ENCODE measurements at places on chromosomes 6 and 20.

DNA sequence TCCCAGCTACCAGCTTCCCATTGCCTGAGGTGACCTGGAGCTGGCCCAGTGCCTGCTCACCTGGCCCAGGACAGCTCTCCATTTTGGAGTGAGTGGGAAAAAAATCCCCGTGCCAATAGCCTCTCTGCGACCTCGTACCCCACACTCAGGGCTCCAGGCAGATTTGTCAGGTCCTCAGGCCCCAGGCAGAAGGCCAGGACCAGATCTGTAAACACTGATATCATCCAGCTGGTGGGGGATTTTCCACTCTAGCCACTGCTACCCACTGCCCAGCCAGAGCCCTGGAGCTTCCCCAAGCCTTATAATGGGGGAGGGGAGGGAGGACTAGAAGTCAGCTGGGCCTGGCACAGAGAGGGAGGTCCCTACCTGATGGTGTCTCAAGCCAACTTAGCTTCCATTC is 1.3 kb upstream of the PGC start:
- no peak for DNase-seq

GRCh38 chr20:32485770-32486478 is 99.2 kb downstream of the NOL4L start:
- no peak for DNase-seq

DNA sequence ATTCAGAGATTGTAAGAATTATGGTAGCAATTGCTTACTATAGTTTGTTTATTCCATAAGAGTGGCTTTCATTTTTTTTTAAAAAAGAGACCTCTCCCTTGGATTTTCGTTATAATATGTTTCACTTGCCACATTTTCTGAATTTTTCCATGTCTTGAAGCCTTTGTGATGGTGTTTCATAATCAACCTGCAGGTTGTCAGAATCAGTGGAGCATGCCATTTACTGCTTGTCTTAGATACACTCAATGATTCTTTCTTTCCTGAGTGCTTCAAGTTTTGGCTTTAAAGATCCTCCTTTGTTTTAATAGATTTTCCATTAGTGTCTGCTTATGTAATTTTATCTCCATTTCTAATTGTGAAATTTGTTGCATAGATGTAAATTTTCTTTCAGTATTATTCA is 31.2 kb downstream of the KCNQ5 start:
- DNase-seq = no peak

GRCh38 chr20:51488331-51488730 is 54.2 kb downstream of the NFATC2 start:
- no peak for DNase-seq

- DNase-seq = no peak
Observed at GRCh38 chr20:62917720-62918119, 8.6 kb downstream of the DIDO1 start.

DNA sequence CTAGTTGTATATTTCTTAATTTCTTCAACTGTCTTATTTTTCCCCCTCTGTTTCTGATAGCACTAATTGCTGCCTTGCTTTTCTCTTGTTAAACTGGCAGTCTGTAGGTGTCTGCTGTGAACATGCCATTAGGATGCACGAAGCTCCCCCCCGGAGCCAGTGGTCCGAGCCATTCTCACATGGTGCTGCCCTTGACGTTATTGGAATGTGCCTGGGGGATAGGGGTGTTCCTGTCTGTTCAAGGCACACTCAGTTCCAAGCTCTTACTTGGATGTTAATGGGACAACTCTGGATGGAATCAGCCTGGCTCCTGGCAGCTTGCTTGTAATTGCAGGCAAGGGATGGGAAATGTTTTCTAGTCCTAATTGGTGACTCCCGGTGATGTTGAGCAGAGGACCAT is 68.4 kb downstream of the RREB1 start:
- no peak for DNase-seq

DNA sequence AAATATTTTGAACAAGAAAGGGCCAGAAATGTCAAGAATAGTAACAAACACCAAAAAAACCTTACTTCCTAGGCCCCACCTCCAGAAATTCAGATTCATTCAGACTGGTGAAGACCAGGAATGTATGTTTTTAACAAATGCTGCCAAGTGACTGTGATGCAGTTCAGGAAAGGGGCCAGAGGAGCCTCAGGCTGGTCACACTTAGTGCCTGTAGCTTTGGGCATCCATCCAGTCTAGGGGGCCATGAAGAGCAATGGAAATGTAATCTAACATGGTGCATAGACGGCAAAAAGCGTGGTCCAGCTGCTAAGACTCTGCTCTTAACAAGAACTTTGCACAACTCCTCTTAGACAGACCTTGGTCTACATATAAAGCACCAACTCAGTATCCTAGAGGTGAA is 7.1 kb downstream of the GJA1 start:
- DNase-seq = no peak

- DNase-seq = no peak
Observed at GRCh38 chr6:118660218-118660569, 8.8 kb upstream of the CEP85L start.

DNA sequence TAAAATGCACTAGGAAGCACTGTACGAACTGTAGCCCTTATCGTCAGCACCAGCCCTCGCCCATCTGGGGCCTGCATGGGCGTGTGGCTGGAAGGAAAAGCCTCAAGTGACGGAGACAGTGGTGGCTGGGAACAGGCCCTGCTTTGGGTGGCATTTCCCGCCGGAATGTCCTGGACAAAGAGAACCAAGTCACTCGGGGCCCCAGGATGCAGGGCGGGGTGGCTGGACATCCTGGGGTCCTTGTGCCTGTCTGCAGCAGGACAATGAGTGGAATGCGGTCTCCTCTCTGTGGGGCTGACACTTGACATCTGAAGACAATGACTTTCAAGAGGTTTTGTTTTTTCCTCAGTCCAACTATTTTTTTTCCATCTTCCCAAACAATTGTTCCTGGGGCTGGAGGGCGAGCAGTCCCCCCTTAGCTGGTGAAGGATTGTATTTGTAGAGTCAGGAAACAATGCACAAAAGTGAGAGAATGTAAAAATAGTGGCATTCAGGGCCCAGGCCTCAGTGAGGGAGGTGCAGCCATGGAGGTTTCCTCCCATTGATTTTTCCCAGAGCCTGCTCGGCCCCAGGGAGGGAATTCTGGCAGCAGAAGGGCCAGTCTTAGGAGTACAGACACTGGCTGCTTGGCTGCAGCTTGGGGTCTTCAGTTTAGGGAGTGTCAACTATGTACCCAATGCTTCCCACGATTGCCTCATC is 64.4 kb downstream of the PREX1 start:
- DNase-seq = no peak
